ENCODE measurements at places on chromosomes 1 and 21.

DNA sequence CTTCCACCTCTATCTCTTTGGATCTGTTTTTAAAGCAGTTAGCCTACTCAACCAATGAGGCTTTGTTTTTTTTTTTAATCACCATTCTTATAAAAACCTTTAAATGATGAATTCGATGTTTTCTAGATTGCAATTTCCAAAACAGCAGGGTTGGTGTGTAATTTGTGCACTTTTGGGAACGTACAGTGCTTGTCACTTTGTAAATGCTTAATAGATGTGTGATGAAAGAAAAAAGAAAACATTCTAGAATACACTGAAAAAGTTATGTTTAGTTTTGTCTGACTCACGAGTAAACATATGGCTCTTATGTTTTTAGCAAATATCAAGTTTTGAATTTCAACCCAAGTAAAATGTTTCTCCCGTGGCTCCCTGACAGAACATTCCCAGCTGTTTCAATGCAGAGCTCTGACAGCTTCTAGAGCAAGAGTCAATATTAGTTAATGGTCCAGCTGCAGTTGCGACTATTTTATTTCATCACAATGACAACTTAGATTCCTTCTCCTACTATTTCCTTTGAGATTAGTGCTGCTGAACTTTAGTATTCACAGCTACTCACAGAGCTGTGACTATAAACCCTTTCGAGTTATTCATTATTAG is 362.5 kb upstream of the ADAMTS5 start:
- no peak for DNase-seq

DNA sequence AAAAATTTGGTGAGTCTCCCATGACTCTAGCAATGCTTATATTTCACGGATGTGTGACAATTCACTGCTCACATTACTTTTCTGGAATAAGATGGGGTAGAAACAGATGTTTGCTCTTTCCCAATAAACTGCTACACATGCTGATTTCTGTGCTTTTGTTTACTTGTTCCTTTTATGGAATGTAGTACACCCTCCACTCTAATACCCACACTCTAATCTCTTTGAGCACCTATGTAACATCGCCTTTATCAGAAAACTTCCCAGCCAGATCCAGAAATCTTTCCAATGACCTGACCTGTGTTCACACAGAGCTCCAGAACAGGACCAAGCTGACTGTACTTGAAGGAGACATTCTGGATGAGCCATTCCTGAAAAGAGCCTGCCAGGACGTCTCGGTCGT is 4.2 kb downstream of the HSD3B2 start:
- no peak for DNase-seq

- DNase-seq, result no peak
Measured at GRCh38 chr21:41769111-41769510, 2.3 kb upstream of the RIPK4 start.

GRCh38 chr1:212290608-212291007 is 5.4 kb downstream of the PPP2R5A start:
- DNase-seq, result no peak

DNA sequence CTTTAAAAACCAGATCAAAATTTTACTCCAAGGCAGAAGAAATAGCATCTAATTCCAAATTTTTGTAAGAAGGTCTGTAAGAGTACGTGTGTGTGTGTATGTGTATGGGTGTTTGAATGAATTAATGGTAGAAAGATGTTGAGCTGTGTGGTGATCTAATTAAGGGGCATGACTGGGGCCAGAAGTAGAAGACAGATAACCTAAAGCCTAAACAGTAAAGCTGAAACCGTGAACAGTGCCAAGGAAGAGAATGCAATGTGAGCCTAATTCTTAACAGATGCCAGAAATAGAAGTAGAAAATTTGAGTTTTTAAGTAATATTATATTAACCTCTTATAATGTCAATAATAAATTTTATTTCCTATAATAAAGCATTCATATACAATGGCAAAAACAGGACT is 38.2 kb downstream of the BRINP3 start:
- no peak for DNase-seq

GRCh38 chr1:117832453-117832852 is 97.0 kb downstream of the GDAP2 start:
- DNase-seq, result no peak

- DNase-seq, result no peak
Measured at GRCh38 chr21:15421441-15421881, 308.3 kb upstream of the USP25 start.

- no peak for DNase-seq
Measured at GRCh38 chr1:183635099-183635605, 431 bp downstream of the ARPC5 start.

DNA sequence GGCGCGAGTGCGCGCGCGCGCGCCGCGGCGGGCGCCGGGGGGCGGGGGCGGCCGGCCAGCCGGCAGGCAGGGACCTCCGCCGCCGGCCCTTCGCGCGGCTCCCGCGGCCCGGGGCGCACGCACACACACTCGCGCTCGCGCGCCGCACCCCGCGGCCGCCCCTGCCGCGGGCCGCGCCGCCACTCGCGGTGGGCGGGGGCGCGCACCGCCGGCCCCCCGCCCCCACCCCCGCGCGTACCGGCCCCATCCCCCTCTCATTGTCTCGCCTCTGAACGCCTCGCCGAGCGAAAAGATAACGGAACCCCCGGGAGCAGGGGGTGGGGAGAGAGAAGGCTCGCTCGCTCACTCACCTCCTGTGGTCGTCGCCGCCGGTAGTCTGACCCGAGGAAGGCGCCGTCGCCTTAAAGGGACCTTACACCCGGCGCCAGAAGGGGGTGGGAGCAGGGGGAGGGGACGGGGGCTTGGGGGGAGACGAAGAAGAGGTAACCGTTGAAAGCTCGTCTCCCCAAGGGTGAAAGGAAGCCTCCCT is 428 bp downstream of the POGZ start:
- DNase-seq, result peak; percentile 40

- DNase-seq, result no peak
Measured at GRCh38 chr21:42407476-42407875, 3.8 kb downstream of the UBASH3A start.

DNA sequence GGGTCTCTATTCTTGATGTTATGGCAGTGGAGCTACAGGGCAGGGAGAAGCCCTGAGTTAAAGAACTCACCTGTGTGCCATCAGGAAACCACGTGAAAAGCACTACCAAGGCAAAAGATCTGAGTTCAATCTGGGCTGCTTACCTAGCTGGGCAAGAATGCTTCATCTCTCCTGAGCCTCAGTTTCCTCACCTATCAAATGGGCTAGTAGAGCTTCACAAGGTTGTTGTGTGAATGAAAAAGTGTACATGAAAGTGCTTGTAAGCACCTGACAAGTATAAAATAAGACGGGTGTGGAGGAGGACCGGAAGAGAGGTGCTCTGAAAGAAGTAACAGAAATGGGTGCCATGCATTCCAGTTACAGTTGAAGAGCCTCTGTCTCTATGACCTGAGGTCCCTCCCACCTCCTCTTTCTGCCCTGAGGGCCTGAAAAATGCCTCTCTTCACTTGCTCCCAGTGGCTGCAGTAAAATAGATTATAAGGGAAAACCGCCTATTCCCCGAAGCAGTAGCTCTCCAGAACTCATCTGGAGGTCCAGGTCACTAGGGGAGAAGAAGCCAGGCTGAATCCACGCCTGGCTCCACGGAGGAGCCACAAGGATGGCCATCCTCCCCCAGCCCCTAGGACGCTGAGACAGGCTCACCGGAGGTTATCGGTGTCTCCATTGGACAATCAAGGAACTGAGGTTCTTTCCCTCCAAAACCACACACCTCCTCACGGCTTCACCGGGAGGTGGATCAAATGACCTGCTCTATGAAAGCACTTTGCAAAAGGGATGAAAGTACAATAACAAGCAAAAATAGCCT is 1.4 kb downstream of the GPR161 start:
- DNase-seq, result no peak

DNA sequence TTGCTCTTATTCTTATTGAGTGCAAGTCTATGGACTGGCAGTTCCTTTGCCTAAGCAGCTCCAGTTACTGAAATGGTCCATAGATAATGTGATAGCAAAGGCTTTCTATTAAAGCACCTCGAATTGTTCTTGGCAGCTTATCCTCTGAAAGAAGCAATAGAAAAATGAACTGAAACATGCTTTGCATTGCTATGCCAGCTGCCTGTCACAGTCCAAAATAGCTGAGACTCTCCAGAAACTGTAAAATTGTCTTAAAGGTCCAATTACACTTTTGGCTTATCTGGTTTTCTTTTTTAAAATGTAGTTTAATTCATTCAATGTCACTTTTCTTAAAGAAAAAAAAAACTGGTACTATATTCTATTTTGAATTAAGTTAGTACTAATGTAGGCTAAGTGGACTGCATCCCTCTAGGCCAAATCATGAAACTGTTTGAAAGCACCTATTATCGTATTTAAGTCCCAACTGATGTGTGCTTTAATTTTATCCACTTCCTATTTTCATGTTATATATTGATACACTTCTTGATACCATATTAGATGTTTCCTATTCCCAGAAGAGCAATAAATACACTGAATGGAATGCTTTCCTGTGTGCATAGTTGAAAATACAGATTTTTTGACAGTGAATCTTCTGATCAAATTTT is 208.0 kb upstream of the DEPDC1 start:
- no peak for DNase-seq

GRCh38 chr1:162756523-162756922 is 34.0 kb upstream of the HSD17B7 start:
- DNase-seq, result no peak

DNA sequence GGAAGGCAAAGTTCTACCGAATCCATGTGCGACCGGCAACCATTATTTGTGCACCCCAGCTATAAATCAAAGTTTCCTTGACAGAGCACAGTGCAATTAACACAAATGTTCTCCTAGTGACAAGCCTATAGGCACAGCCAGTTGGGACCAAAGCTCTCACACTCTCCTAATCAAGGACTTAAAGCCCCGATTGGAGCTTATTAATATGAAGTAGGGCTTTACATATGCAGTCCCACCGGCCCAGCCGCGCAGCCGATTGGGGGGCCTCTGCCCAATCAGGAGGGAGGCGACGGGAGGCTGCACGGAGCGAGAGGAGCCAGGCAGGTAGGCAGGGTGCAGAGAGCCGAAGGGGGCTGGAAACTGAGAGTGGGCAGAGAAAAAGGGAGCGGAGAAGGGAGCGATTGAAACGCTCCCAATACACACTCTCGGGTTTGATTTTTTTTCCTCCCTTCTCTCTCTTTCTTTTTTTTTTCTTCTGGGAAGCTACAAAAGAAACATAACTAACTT is at the start of gene ESRRG:
ESRRG (minus strand) TSS at position 156 of the 507 bp plus-strand sequence; CDS start at position 26, 130 bp downstream.
- DNase-seq, result no peak

- DNase-seq, result no peak
Measured at GRCh38 chr1:119504831-119505230, 2.2 kb upstream of the HSD3B1 start.

GRCh38 chr1:47189844-47190508 is at the start of gene PDZK1IP1:
TSS of gene PDZK1IP1 (minus strand) at chr1:47190036. CDS start at chr1:47189932, 104 bp downstream.
- DNase-seq, result no peak

DNA sequence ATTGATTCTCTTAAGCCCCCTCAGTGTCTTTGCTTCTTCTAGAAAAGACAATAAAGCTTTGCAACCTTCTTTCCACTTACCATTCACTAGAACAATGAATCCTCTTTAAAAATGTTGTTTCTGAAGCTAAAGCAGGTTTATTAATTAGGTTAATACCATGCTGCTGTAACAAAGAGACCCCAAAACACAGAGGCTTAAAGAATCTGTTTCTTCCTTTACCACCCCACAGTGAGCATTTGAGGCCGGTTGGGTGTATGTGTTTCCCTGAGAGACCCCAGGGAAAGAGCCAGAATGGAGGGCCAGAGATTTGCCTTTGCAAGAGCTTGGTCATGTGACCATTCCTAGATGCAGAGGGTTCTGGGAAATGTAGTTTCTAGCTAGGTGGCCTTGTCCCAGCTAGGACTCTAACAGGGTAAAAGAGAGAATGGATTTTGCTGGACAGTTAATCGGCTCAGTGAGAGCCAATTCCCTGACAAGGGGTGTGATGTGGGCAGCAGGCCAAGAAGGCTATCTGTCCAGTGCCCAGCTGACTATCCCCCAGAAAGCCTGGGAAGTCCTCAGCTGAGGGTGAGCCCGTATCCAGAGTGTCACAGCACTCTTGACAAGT is 191.8 kb upstream of the TMEM51 start:
- DNase-seq, result no peak

DNA sequence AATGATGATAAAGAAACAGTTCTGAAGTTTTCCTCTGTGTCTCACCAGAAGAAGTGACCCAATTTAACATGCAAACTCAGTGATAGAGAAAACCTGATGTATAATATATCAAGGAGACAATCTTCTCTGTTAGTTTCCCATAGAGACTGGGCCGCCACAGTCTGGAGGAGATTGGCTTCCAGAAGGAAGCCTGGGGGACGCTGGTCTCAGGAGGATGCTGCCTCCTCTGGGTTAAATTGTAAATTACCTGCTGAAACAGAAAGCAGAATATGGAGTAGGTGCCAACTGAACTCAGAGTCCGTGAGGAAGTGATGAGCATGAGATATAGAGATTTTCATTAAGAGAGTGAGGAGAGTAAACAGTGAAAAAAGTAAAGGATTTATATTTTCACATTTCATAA is 15.8 kb downstream of the OR14I1 start:
- DNase-seq, result no peak

GRCh38 chr1:160834945-160835565 is 27.6 kb downstream of the CD244 start:
- DNase-seq, result no peak

DNA sequence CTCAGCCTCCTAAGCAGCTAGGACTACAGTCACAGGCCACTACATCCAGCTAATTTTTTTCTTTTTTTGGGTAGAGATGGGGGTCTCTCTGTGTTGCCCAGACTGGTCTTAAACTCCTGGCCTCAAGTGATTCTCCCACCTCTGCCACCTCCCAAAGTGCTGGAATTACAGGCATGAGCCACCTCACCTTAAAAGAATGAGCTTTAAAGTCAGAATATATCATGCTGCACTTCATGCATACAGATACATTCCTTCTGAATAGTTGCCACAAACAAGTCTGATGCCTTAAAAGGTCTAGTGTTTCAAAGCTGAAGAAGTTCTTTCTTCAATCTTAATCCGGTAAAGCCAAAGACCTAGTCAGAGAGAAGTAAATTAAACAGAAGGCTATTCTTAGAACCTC is 23.8 kb upstream of the CPLANE2 start:
- no peak for DNase-seq

DNA sequence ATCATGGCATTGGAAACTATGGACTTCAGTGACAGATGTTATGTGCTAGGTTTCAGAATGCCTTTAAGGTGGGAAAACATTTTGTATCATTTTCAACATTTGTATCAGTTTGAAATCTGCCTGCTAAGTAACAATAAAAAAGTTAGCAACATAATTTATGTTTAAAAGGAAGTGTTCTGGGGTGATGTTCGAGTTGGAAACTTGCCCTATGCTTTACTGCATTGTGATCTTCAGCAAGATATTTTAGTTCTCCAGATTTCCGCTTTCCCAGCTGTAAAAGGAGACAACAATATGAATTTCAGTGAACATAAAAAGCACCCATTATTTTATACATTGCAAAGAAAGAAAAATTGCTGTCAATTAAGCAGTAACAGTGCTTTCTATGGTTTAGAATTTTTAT is 187.4 kb downstream of the DISC1 start:
- no peak for DNase-seq

DNA sequence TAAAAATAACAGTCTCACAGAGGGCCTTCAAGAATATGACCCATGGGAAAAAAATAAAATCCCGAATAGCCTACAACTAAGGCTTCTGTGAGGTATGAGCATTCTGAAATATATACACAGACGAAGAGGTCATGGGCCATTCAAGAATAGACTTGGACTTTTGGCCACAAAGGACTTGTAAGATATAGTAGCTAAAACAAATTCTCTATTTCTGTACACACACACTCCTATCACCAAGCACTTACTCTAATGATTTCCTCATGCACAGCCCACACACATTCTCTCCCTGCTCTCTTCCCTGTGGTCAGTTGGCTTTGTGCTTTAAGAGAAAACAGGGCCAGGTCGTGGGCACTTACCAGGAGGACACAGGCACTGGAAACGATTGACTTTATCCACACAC is 69.7 kb upstream of the ADAM30 start:
- no peak for DNase-seq

GRCh38 chr1:33393524-33393923 is 37.4 kb downstream of the PHC2 start:
- no peak for DNase-seq
